ENCODE measurements at places on chromosomes 6 and 20.

GRCh38 chr6:28712982-28713381 is 187.3 kb downstream of the GPX5 start:
- no peak for DNase-seq

GRCh38 chr20:10328897-10329255 is 105.1 kb downstream of the MKKS start:
- DNase-seq, result no peak

DNA sequence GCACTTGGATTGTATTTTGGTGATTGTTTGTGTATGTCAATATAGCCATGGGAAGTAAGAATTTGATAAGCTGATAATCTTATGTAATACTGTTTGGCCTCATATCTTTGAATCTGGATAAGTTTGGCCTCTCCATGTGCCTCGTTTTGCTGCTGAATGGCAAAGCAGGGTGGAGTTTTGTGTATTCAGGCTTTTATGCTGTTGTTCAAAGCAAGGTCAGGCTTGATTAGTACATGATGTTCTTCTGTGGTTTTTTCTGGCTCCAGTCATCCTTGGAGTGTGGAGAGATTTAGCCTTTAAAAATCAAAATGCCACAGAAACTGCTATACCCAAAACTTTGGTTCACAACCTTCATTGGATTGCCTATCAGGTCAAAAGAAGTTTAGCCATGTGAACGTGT is 728.9 kb upstream of the GJE1 start:
- DNase-seq, result no peak

- DNase-seq, result no peak
Observed at GRCh38 chr6:1747003-1747402, 137.3 kb downstream of the FOXC1 start.

DNA sequence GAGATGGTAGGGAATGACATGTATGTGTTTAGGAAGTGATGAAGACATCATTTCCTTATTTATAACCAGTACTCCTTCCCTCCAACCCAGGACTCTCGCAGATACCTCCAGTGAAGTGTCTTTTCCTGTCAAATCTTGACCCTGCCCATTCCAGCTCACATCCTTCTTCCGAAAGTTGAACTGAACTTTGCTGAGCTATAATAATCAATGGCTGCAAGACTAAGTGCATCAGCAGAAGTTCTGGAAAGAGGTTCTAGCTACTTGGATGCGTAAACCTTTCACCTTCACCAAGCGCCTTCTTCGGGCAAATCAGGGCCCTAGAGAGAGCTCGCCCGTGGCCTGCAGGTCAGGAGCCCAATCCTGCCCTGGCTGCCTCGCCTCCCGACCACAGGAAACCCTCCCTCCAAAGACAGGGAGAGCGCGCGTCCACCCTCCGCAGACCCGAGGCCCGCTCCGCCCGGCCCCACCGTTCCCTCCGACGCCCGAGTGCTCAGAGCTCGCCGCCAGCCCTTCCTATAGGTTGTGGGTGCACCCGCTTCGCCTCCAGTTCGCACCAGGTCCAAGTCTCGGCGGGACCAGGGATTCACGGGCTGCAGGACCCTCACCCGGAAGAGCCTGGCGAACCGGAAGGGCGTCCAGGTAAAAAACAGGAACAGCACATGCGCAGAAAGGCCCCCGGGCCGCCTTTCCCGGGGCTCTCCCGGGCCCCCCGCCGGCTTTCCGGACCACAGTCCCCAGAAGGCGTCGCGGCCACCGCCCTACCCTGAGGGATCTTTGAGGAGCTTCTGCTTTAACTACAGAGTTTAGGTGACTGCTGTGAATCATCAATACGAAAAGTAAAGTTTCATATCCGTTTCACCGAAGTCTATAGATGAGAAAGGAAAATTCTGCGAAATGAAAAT is at the start of gene ZNF334:
TSS of gene ZNF334 (minus strand) at position 617 of the 902 bp plus-strand sequence. CDS start 1,457 bp downstream, outside the sequence.
- DNase-seq, result no peak

DNA sequence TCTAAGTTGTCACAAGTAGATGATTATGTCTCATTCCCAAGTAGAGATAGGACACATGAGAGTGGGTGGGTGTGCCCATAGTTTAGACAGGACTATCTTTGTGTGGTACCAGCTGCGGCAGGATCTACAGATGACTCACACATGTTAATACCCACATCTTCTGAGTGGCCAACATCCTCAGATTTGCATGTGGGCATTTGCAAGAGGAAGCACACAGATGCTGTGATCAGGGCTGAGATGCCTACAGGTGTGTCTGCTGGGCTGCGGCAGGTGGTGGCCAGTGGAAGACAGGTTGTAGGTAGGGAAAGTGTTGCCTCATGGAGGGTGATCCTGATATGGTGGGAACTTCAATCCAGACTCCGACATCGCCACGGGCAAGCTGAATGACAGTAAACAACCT is 50.8 kb downstream of the UTRN start:
- DNase-seq, result peak; percentile 71

DNA sequence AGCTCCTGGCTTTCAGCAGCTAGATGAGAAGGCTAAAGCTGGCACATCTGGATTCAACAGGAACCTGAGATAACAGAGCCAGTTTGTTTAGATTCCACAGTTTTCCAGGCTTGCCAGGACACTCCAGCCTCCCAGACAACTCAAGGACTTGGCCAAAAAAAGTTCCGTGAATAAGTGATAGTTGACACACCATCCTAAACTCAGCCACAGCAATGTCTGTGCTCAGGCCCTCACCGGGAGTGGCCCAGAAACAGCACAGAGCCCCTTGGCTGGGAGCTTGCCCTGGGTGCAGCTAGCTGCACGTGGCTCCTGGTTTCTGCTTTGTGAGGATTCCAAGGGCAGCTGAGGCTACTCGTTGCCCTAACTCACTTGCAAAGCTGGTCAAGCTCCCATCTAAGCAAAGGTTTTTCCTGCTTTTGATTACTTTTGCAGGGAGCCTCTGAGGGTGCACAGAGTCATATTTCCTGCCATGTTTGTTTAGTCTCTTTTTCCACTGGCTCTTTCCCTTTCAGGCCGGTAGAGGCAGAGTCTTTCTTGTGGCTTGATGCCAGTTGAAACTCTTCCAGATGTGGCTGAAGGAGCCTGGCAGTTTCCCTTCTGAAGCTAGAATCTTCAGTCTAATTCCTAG is 118.3 kb upstream of the ECI2 start:
- no peak for DNase-seq

- DNase-seq, result peak; percentile 67
Observed at GRCh38 chr6:16731478-16732051, 29.7 kb downstream of the ATXN1 start.

DNA sequence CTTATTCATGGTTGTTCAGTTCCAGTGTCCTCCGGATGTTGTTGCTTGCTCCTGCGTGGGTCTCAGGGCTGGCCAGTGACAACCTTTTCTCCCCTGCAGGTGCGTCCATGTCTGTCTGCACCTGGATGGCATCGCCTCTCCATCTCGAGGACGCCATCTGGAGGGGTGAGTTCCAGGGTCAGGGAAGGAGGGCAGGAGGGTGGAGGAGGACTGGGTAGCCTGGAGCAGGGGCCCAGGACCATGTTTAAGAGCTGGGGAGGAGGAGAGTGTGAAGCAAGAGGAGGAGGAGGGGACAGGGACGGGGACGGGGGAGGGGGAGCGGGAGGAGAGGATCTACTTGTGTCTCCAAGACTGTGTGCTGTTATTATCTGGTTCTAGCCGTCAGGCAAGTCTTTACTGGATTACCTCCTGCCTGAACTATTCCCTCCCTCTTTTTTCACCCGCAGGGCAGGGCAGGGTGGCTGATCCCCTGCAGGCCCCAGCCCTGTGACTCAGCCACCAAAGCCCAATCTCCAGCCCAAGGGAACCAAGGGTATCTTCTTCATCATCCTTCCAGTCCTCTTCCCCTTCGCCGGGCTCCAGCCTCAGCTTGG is 32.2 kb upstream of the TULP1 start:
- no peak for DNase-seq

DNA sequence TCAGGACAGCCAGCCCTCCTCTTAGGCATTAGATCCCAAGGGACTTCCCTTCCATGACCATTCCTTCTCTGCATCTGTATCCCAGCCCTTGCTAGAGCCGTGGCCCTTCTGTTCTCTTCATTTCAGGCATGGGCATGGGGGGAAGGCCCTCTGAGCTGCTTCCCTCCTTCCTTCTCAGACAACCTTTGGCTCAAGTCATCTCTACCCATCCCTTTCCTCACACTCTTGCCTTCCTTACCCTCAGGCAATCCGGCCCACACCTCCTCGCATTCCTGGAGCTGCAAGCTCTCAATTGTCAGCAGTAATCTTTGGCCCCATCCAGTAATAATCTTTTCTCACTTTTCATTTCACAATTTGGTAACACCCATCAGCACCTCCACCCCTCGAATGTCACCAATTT is 426.9 kb upstream of the JARID2 start:
- no peak for DNase-seq

GRCh38 chr20:40868551-40869217 is 159.9 kb upstream of the TOP1 start:
- DNase-seq, result no peak

GRCh38 chr20:13231031-13231752 is 10.1 kb downstream of the ISM1 start:
- DNase-seq, result peak; percentile 90

DNA sequence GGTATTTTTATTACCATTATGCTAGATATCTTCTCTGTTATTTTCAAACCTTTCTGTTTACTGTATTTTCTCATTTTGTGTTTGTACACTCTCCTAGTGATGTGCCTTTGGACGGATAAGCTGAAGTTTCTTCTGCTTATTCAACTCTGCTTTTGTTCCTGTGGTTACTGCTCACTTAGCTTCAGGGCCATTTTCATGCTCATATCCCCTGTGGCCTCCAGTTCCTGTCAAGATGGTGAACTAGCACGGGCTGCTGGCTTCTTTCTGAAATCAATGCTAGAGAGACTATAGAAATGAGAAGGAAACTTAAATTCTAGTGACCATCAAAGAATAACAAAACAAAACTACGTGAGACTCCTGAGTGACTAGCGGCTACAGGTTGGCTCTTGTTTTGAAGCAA is 6.8 kb upstream of the CST8 start:
- DNase-seq, result no peak

- no peak for DNase-seq
Observed at GRCh38 chr6:63745784-63746183, 110.2 kb downstream of the PHF3 start.

GRCh38 chr6:32977272-32977952 is 9.0 kb downstream of the BRD2 start:
- no peak for DNase-seq

GRCh38 chr6:119978274-119978889 is 628.8 kb upstream of the MAN1A1 start:
- DNase-seq, result no peak

DNA sequence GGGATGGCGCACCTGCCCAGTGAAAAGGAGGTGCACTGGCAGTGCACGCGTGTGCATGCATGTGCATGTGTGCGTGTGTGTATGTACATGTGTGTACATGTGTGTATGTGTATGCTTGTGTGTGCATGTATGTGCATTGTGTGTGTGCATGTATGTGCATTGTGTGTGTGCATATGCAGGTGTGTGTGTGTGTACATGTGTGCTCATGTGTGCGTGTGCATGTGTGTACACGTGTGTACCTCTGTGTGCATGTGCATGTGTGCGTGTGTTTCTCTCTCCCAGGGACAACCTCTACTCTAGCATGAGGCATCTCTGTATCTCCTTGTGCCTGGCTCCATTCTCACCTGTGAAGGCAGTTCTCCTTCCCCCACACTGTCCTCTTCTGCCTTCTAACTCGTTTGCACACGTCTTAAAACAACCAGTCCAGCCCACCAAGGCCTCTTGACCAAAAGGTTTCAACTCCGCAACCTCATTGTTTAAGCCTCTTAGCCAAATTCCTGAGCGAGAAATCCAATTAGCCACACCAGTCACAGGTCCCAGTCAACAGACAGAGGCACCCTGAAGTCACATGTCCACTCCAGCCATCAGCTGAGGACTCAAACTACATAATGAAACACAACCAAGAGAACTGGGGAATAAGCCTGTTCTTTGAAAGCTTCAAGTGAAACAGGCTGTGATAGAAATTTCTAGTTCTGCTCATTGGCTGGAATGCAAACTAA is 103.5 kb upstream of the PTPRT start:
- DNase-seq, result no peak

DNA sequence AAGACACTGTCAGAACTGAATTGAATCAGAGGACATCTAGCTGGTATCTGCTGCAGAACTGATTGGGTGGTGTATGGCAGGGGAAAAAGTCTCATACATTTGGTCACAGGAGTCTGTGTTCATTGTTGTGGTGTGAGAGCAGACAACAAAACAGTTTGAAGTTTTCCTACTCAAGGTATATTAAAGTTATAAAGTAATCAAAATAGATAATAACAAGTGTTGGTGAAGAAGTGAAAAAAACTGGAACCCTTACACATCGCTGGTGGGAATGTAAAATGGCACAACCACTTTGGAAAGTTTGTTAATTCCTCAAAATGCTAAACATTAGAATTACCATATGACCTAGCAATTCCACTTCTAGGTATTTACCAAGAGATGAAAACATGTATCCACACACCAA is 24.7 kb downstream of the SRPK1 start:
- no peak for DNase-seq

- DNase-seq, result no peak
Observed at GRCh38 chr6:16383607-16384206, 145.3 kb downstream of the GMPR start.

DNA sequence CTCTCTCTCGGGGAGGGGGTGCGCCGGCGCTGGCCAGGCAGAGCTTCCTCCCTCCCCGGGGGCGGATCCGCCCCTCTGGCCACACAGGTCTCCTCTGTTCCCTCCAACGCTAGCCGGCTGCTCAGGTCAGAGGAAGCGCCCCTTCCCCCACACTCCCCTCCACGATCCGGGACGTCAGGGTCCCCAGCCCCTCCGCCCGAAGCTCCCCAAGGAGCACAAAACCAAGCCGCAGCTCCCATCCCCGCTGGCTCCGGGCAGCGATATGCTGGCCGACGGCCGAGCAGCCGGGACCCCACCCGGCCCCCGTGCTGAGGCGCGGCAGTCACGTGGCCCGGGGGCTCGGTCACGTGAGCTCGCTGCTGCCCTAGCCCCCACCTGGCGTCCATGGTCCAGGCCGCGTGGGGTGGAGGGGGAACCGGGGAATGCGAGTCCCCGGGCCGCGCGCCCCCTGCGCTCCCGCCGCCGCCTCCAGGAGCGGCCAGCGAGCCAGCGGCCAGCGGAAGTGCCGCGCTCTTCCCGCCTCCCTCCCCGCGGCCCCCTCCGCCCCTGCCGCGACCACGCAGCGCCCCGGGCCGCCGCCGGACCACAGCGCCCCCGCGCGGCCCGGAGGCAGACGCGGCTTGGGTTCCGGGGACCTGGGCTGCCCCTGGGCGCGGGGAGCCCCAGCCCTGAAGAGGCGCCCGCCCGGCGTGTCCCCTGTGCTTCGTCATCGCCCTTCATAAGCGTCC is at the start of gene SLC35B2:
TSS of gene SLC35B2 (minus strand) at position 504 of the 728 bp plus-strand sequence. CDS start at position 386, 118 bp downstream.
- peak; percentile 57 for DNase-seq

GRCh38 chr6:22102671-22103070 is 194.2 kb downstream of the PRL start:
- DNase-seq, result no peak

GRCh38 chr20:52684905-52685304 is 287.3 kb upstream of the TSHZ2 start:
- DNase-seq, result no peak

- DNase-seq, result no peak
Observed at GRCh38 chr6:136772685-136773472, 19.4 kb downstream of the MAP3K5 start.

DNA sequence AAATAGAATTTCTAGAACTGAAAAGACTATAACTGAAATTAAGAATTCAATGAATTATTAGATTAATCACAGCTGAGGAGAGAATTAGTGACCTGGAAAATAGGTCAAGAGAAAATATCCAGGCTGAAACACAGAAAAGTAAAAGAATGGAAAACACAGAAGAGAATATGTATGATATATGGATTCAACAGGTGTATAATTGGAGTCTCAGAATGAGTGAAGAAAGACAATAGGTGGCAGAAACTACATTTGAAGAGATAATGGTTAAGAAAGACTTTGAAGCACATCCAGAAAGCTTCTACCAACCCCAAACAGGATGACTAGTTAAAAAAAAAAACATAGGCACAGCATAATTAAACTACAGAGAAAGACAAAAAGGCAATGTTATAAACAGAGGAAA is 196.2 kb upstream of the ASCC3 start:
- no peak for DNase-seq
